ENCODE measurements at places on chromosomes 3 and 15.

DNA sequence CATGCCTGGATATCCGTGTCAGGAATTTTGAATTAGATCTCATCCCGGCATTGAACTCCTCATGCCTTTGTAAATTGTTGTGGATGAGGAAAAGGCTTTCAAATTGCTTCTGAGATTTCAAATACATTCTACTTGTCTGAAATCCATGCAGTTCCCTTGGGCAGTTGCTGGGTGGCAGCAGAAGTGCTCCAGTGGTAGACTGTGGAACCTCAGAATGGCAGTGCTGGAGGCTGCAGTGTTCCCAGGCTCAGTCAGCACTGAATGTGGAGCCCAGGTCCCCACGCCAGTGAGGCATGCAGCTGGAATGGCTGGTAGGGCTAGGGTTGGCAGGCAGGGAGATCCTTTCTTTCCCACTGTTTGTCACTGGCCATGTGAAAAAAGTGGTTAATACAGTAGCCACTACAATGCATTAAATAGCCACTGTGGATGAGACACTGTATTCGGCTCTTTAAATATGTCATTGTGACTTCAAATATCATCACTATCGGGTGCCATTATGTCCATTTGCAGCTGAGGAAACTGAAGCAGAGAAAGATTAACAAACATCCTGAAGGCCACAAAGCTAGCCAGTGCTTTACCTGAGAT is 98.6 kb downstream of the TPRG1 start:
- DNase-seq: peak; percentile 87

- no peak for DNase-seq
Observed at GRCh38 chr3:150433347-150433746, 25.2 kb downstream of the TSC22D2 start.

DNA sequence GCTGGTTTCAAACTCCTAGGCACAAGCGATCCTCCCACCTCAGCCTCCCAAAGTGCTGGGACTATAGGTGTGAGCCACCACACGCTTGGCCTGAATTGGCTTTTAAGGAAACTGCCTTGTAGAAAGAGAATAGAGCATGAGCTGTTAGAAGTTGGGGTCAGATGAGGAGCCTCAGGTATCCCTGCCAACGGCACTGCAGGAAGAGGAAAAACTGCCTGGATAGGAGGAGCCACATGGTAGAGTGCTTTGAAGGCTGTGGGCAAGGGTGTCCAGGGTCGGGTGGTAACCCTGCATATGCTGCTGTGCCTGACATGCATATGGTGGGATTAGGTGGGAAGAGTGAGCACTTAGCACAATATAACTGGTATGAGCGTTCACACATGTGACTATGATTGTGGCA is 55.0 kb downstream of the BSN start:
- DNase-seq: no peak

GRCh38 chr15:88654430-88655102 is 15.8 kb downstream of the ISG20 start:
- DNase-seq: no peak

DNA sequence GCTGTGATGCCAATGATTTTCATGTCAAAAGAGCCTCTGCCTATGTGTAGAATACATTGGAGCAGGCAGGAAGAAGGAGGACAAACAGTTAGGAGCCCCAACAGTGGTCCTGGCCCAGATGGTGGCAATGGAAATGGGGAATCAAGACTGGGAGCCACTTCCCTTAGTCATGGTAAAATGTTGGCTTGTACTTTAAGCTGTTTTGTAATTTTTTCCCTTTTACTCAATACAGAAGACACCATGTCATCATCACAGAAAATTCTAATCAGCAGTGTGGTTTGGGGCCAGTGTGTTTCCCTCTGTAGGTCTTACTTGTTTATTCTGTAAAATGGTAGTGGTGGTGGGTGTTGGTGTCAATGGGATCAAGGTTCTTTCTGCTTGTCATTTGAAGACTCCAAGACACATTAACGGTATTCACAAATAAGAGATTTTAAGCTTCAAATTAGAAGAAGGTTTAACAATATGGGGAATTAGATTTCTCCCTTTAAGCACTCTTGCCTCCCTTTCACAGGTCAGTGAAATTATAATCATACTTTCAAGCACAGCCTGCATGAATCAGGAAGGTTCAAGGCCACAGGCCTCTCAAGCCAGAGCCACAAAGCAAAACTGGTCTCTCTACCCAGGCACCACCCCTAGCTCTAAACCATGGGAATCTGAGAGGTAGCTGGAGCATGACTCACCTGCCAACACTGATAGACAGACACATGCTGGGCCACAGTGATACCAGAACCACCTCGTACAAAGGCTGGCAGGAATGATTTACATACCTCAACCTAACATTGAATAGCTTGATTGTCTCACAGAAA is 24.9 kb downstream of the SIAH2 start:
- DNase-seq: no peak

DNA sequence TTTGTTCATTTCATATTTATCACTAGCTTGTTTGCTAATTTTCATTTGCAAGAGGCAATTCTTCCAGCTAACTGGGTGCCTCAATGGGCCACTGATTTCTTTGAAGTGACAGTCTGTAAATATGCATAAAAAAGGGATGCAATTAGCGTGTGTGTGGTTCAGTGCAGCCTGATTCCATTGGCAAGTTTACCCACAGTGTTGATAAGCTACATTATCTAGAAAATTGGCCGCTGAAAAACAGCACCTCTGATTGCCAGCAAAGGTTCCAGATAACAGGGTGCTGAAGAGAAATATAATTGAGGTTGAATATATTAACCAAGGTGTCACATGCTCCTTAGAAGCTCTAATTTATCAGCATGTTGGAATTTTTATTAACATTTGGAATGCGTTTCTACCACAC is 76.9 kb downstream of the SAMMSON start:
- no peak for DNase-seq

DNA sequence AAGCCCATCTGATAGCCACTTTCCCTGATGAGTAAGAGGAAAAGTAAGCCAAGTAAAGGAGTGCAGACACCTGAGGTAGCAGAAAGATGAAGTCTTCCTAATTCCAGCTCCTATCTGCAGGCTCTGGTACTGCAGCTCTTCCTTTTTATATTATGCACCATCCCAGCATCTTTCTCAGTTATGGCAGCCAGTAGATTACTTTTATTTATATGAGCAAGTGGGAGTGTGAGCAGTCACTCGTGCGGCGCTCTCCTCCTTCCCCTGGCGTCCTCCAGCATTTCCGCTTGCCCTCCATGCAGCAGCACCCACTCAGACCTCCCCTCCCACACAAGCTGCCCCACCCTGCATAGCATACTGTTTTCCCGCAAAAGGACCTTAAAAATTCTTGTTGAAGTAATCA is 465.9 kb upstream of the DPPA4 start:
- DNase-seq: no peak

- no peak for DNase-seq
Observed at GRCh38 chr3:159887911-159888310, 100.7 kb upstream of the IL12A start.

Measured in posterior cingulate gyrus (tissue), 11 donors.